Sigmoid colon (tissue), 7 donors: ENCODE measurements at places on chromosomes 1 and 21. TPM values are rescaled to one million over a fixed set of nuclear protein-coding genes. Genes with fewer than 3 reads are reported as not detected.

HEYL gene
- 0.92 TPM for polyA plus RNA-seq

DNA sequence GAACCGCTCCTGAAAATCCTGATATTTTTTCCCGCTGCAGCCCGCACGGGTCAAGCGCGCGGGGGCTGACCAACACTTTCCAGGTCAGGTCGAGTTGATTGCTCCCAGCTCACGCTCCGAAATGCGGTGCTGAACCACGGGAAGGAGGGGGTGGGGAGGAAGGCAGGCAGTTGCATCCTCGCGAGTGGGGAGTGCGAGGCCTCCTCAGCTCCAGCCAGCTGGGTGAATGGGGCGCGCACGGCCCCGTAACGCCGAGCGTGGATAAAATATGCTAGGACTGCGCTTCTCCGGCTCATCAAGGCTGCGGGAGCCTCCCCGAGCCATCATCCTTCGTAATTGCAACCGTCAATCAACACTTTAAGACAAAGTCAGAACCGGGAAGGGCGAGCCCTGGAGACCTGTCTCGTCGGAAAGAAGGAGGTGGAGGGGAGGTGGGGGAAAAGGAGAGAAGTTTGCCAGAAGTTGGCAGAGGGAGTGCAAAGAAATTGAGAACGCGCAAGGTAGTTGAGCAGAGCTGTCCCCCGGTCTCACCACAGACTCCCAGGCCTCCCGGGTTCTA lies 8.0 kb downstream of the NR5A2 start:
- no peak overlapping the region for H3K4me3 ChIP-seq
- H3K27ac ChIP-seq, result no peak overlapping the region
- H3K36me3 ChIP-seq, result no peaks in the 10 kb centered on the region
- H3K4me1 ChIP-seq, result no peaks in the 10 kb centered on the region
- no peak for DNase-seq

DNA sequence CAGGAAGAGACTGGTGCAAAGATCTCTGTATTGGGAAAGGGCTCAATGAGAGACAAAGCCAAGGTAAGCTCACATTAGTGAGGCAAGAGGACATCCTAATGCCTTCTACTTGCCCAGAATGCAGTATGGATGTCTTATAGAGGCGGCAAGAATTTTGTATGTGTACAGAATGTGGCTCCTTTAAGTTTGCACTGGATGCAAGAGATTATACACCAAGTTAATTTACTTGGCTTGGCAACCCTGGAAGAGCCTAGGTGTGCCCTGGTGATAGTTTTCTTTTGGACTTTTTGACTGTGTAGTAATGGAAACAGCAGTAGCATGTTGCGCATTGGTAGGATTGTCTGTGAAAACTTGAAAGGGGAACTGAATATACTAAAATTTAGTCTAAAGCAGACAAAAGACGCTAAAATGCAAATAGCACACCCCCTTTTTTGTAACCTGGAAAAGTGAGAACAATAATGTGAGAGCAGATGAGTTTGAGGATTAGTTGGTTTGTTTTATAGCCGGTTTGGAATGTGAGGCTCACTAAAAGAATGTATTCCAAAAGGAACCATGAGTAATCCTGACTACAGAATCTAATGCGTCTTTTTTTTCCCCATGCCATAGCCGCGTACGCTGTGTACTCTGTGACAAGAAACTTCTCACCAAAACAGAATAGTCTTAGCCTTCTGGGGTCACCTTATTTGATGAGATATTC lies 18.1 kb downstream of the KHDRBS1 start:
- H3K27ac ChIP-seq, result peak overlapping the region; percentile 51
- no peak overlapping the region for H3K4me3 ChIP-seq
- peaks cover 57% of the 10 kb centered on the region for H3K4me1 ChIP-seq
- DNase-seq, result no peak
- H3K36me3 ChIP-seq, result peaks cover 16% of the 10 kb centered on the region

- no peaks in the 10 kb centered on the region for H3K27me3 ChIP-seq
- H3K36me3 ChIP-seq, result no peaks in the 10 kb centered on the region
- no peak overlapping the region for H3K27ac ChIP-seq
- H3K4me1 ChIP-seq, result no peaks in the 10 kb centered on the region
- DNase-seq, result no peak
- no peak overlapping the region for H3K4me3 ChIP-seq
These were observed 24.2 kb upstream of the NPL start for GRCh38 chr1:182765391-182765790.

DNA sequence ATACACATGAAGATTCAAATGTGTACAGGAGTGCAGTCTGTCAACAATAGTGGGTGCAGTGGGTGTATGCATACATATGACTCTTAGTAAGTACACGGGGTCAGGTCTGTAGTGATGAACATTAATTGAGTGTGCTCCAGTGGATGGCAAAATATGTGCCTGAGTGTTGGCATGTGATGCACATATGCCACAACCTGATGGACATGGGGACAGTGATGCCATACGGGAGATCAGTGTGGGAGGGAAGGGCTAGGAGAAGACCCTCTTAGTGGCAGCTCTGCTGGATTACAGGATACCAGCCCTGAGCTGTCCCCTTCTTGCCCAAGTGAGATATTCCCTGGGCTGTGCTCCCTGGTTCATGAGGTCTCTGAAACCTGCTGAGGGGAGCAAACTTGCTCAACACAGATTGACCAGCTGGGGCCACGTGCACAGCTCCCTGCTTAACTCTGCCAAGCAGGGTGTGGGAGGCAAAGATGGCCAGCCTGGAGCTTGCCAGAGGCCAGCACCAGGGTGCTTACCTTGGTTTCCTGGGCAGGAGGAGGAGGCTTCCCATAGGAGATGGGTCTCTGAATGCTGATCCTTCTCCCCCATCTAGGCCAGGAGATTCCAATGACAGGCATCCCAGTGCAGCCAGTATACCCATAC lies 2.2 kb downstream of the SHISA4 start:
- peak; percentile 71 for DNase-seq
- peak overlapping the region; percentile 86 for H3K27ac ChIP-seq
- H3K27me3 ChIP-seq, result no peaks in the 10 kb centered on the region
- H3K36me3 ChIP-seq, result no peaks in the 10 kb centered on the region
- peaks cover 34% of the 10 kb centered on the region for H3K4me1 ChIP-seq

GRCh38 chr1:174680101-174680500 lies 232.3 kb downstream of the GPR52 start:
- no peak for DNase-seq
- H3K27me3 ChIP-seq, result no peaks in the 10 kb centered on the region
- no peak overlapping the region for H3K4me3 ChIP-seq
- no peaks in the 10 kb centered on the region for H3K36me3 ChIP-seq
- no peak overlapping the region for H3K27ac ChIP-seq
